Stimulated activated CD8-positive, alpha-beta memory T cell treated with anti-CD3 and anti-CD28 coated beads, Interleukin-2, amount 100 ng/mL, for 48 hours (primary cell): ENCODE measurements at places on chromosomes 3 and 15.
A peak's percentile ranks its signal among the peaks of the same experiment; 100 is the strongest.

DNA sequence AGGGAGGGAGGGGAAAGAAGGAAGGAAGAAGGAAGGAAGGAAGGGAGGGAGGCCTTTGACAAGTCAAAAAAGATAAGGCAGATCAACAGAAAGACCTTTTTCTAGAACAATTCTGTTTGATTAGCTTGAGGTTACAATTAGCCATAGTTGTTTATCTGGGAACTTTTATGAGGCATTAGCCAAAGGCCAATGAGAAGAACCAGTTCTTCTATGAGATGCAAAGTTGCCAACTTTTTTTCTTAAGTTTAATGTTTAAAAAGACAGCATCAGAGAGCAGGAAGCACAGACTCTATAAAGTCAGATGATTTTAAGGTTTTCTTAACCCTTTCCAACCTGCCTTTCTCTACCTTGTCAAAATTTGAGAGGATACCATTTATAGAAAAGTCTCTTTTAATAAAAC lies 301.3 kb upstream of the NR2F2 start:
- no peak for DNase-seq

- peak; percentile 25 for DNase-seq
Observed at GRCh38 chr3:183224180-183224970, 28.7 kb upstream of the B3GNT5 start.

DNA sequence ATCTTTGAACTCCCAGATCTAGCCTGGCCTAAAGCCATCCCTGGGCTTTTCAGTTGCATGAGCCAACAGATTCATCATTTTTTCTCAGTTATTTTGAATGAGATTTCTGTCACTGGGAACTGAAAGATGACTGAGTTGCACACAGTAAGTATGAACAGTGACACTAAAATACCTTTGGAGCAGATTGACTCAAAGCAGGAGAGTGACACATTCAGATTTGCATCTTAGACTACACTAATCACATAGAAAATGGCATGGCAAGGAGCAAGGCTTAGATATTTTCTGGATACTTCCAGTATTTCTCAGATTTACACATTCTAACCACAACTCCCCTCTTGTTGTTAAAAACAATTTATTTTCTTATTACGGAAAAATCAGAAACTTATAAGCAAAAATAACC lies 32.8 kb downstream of the SEC62 start:
- DNase-seq: no peak

GRCh38 chr15:56992725-56993124 lies 74.3 kb downstream of the TCF12 start:
- DNase-seq: no peak

DNA sequence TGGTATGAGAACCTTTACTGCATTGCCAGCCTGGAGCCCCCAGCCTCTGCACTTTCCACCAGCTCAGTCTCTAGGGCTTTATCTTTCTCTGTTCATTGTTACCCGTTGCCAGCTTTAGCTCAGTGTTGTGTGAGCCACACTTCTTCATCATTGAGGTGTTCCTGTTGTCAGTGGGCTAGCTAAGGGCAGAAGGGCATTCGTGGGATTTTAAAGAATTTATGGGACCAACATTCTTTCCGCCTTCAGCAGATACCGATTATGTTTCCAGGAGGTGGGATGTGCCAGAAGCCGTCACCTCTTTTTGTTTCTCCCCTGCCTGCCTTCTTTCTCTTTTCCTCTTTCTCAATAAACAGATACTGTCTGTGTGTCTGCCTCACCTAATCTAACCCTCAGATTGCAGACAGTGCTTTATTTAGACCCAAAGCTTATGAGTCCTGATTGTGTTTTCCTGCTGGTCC lies 64.5 kb downstream of the PGPEP1L start:
- DNase-seq: no peak

- no peak for DNase-seq
Observed at GRCh38 chr3:160665231-160665630, 11.7 kb upstream of the ARL14 start.

DNA sequence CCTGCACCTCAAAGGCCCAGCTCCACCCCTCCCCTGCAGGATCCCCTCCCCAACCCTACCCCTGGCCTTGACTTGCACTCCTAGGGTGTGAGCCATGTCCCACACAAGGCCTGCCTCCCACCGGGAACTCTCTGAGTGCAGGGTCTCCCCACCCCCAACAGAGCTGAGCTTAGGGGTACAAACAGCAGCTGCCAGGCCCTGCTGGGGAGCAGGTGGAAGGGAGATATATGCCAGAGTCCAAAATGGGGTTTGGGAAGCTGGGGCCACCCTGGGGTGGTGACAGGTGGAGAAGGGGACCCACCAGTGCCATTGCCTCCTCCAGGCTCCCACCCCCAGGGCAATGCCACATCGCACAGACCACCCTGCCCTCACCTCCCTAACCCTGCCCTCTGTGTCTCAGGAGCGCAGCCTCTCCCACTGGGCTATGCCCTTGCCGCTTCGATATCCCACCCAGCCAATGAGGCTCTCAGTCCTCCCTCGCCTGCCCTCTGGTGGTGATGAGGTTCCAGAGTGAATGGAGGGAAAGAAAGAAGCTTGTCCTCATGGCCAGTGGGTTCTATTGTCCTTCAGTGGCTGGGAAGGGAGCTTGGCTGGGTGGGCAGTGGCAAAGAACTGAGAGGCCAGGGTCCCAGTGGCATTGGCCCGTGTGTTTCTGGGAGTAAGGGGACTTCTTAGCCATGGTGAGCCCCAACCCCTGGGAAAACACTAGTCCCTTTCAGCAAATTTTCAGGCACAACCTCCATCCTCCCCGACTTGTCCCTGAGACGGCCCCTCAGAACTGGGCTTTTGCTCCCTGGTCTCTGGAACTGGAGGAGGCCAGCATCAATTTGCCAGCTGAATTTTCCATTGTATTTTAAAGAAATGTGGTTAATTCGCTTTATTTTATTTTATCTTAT lies 46.8 kb downstream of the CYP11A1 start:
- no peak for DNase-seq

GRCh38 chr3:151016478-151016795 lies 43.9 kb upstream of the CLRN1 start:
- no peak for DNase-seq

GRCh38 chr3:71317749-71318457 lies 265.6 kb downstream of the FOXP1 start:
- no peak for DNase-seq

DNA sequence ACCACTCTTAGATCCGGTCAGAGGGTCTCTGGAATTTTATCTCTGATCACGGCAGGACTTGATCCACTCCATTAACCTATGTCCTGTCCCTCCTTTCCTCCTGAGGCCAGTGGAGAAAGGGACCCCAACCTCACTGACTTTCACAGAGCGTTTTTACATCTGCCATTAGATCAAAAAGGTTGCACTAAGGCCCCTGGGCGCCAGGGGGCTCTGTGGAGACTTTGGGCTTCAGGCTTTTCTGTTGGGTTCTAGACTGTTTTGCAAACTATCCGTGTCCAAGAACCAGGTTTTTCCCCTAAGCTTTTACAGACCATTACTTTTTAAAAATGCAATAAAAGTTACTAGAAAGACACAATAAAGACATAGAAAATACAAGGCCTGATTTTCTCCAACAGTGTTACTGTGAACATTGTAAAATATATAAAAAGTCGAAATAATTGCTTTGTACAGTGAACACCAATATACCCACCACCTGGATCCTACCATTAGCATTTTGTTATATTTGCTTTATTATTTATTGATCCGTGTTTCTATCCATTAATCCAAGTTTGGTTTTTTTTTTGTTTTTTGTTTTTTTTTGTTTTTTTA lies 159.7 kb downstream of the POLR2M start:
- peak; percentile 37 for DNase-seq

- DNase-seq: no peak
Observed at GRCh38 chr3:105613120-105613519, 246.4 kb downstream of the ALCAM start.

- DNase-seq: no peak
Observed at GRCh38 chr3:152385761-152386160, 117.0 kb downstream of the MBNL1 start.

- no peak for DNase-seq
Observed at GRCh38 chr3:71636001-71636400, 52.5 kb upstream of the FOXP1 start.

GRCh38 chr3:43481375-43481774 lies 140.4 kb downstream of the ANO10 start:
- DNase-seq: no peak

- no peak for DNase-seq
Observed at GRCh38 chr3:141789281-141789680, 26.1 kb downstream of the GRK7 start.

GRCh38 chr3:32569540-32570420 lies 878 bp downstream of the DYNC1LI1 start:
- peak; percentile 37 for DNase-seq

DNA sequence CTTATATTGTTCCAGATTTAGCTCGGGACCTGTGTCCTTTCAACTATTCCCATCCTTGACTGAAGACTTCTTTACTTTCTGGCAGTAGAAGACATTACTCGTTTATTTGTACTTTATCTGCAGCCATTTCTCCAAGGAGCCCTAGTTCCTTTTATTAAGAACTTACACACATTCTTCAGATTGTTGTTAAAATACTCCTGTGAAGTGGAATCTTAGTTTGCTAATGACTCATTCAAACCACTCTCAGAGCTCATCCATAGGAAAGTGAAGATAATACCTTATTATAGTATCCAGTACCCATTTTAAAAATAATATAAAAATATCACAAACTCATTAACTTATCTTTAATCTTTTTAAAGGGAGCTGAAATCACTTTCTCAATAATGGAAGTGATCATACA lies 63.5 kb downstream of the C3orf70 start:
- no peak for DNase-seq

GRCh38 chr3:106348139-106348690 lies 479.4 kb upstream of the CBLB start:
- DNase-seq: no peak

DNA sequence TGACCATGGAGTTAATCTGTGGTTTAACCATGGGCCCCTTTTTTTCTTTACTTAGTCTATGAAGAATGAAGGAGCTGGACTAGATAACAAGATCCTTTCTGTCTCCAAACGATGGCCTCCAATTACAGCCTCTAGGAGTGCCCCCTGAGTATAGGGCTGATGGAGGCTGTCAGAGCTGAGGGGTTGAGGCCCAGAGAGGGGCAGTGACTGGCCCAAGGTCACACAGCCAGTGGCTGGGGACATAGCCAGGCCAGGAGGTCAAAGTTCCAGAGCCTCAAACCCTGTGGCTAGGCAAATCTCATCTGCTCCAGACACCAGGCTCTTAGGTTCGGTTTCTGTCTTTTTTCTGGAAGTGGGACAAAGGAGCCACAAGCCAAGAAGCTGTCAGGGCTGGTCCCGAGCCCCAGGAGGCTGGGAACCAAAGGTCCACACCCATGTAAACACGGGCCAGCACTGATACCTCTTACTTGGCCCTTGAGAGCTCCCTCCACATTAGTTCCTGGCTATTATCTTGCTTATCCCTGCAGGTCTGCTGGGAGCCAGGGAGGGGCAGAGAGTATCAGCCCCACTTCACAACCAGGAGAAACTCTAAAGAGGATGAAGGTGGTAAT lies 10.3 kb downstream of the RHOV start:
- no peak for DNase-seq

GRCh38 chr15:37524601-37525000 lies 409.8 kb upstream of the TMCO5A start:
- DNase-seq: no peak

GRCh38 chr15:66004618-66005262 lies 135.4 kb downstream of the RAB11A start:
- no peak for DNase-seq

DNA sequence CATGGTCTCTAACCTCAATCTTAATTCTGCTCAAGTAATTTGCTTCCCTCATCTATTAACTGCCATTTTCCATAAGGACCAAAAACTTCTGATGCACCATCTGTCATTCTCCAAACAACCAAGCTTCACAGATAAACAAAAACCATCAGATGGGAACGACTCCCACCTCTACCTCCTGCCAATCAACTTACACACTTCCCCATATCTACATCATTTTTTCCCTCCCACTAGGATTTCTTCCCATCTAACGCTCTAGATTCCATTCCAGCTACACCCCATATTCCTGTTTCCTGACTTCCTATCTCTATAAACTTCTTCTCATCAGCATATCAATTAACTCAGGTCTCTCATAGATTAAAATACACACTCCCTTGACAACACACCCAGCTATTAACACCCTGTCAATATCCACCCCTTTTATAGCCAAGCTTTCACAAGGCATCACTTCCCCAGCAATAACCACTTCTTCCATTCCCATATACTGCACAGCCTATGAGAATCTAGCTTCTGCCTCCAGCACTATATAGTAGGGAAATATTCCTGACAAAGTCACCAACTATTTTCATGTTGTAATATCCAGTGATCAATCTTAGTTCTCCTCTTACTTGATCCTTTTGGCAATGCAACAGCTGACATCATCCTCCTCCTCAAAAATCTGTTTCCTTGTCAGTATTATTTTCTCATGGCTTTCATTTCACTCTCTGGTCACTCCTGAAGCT lies 39.2 kb downstream of the SNX4 start:
- no peak for DNase-seq

DNA sequence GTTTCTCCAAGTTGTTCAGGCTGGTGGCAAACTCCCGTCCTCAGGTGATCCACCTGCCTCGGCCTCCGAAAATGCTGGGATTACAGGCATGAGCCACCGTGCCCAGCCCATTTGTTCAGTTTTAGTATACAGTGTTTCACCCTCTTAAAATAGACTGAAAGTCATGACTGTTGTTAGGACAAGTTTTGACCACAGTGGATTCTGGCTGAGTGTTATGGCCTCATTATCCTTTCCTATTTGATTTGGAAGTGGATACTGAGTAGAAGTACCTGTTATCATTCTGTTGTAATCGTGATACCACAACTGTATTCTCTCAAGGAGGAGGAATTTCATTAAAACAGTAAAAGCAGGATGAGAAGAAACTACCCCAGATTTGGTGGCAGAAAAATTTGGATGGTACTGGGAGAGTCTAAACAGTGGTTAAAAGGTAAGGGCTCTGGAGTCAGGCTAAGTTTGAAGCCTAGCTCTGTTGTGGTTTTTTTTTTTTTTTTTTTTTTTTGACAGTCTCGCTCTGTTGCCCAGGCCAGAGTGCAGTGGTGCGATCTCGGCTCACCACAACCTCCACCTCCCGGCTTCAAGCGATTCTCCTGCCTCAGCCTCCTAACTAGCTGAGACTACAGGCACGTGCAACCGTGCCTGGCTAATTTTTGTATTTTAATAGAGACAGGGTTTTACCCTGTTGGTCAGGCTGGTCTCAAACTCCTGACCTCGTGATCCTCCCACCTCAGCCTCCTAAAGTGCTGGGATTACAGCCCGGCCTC lies 2.6 kb downstream of the MAP2K1 start:
- no peak for DNase-seq

DNA sequence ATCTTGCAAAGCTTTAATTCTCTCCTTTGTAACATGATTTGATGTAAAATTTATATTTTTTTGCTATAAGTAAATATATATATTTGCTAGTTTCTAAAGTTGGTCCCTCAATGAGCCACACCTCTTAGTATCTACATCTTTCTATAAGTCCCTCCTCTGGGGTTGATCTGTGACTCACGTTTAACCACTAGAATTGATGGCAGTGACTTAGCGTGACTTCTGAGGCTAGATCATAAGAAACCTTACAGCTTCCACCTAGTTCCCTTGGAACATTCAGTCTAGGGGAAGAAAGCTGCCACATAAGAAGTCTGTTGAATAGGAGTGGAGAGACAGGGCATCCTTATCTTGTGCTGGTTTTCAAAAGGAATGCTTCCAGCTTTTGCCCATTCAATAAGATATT lies 56.6 kb upstream of the TNIK start:
- DNase-seq: no peak
